CD4-positive, alpha-beta memory T cell (primary cell): ENCODE measurements at places on chromosomes 1 and 21. TPM values are rescaled to one million over a fixed set of nuclear protein-coding genes. Genes with fewer than 3 reads are reported as not detected.

GRCh38 chr1:183652547-183653461, at the start of gene APOBEC4:
APOBEC4 (minus strand) TSS chr1:183653316; CDS start chr1:183648781, 4,535 bp downstream.
- no peaks in the 10 kb centered on the region for H3K36me3 ChIP-seq
- peak; percentile 11 for DNase-seq
- H3K27me3 ChIP-seq: no peaks in the 10 kb centered on the region
- peaks cover 31% of the 10 kb centered on the region for H3K4me1 ChIP-seq

The C1orf116 gene
- not detected for total RNA-seq

GRCh38 chr1:198088360-198089071, 68.3 kb upstream of the NEK7 start:
- H3K27me3 ChIP-seq: no peaks in the 10 kb centered on the region
- H3K4me1 ChIP-seq: no peaks in the 10 kb centered on the region
- no peak overlapping the region for H3K27ac ChIP-seq
- no peaks in the 10 kb centered on the region for H3K36me3 ChIP-seq
- peak; percentile 41 for DNase-seq

The LAMC2 gene
- total RNA-seq: not detected

The GPR3 gene
- total RNA-seq: not detected

The GNAT2 gene
- not detected for total RNA-seq

GRCh38 chr1:233704170-233704897, 90.4 kb downstream of the KCNK1 start:
- DNase-seq: no peak
- H3K4me3 ChIP-seq: no peak overlapping the region
- peaks cover 5% of the 10 kb centered on the region for H3K27me3 ChIP-seq
- H3K4me1 ChIP-seq: no peaks in the 10 kb centered on the region
- H3K27ac ChIP-seq: no peak overlapping the region
- no peaks in the 10 kb centered on the region for H3K36me3 ChIP-seq

DNA sequence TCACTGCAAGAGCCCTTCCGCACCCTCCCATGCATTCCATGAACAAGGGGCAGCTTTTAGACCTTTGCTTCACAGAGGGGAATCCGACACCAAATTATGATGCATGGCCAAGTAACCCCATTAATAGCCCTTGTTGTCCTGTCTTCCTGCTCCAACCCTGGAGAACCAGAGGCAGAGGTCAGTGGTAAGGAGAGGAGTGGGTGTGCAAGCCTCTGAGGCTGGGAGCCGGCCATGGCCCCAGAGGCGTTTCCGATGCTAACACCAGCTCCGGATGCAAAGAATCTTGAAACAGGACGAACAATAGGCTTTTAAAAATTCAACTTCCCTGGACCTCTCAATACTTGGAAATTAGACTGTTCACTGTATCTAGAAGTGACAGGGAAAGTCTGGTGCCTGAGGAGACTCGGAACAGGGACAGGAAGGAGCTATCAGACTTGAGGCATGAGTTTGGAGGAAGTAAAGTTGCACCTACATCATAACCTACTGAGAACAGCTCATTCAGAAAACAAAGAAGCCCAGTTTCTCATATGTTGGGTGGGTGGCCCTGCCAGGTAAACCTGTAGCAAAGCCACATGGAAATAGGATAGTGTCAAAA, 101.2 kb upstream of the ERG start:
- H3K36me3 ChIP-seq: no peaks in the 10 kb centered on the region
- H3K27ac ChIP-seq: no peak overlapping the region
- H3K27me3 ChIP-seq: no peaks in the 10 kb centered on the region
- no peaks in the 10 kb centered on the region for H3K4me1 ChIP-seq
- H3K4me3 ChIP-seq: no peak overlapping the region
